ENCODE measurements at places on chromosomes 7 and 10.

DNA sequence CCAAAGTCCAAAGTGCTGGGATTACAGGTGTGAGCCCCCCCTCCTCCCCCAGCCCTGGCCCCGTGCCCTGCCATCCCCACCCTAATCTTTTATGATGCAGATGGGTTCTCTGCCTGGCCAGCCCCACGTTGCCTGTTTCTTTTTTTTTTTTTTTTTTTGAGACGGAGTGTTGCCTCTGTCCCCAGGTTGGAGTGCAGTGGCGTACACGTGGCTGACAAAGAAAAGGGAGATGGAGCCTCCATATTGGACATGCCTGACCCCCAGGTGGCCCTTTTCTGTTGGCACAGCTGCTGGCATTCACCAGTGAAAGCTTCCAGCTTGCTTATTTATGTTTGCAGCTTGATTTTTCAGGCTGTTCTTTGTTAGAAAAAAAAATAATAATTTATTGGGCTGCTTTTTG, 235.3 kb downstream of the CCDC3 start:
- DNase-seq, result no peak

DNA sequence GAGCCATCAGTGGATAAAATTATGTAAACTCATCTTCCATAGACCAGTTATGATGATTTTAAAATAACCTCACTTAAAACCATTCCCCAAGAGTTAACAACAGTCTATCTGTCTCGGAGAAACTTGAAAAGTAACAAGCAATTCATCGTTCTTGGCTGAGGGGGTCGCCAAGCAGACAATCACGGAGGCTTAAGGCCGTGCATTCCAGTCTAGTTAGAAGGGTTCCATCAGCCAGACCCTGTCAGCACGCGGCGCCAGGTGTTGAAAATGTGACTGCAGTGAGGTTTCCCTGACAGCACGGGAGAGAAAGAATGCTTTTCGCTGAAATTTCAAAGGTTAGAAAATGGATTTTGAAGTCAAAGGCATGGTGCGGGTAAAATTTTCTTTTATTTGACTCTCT, 1025.0 kb upstream of the CELF2 start:
- DNase-seq, result no peak

- DNase-seq, result no peak
Observed at GRCh38 chr7:108448584-108449505, 7.4 kb downstream of the NRCAM start.

GRCh38 chr7:43201912-43202311, 89.5 kb downstream of the HECW1 start:
- DNase-seq, result no peak

- peak; percentile 50 for DNase-seq
Observed at GRCh38 chr7:149422162-149422913, 38.5 kb downstream of the ZNF777 start.

- DNase-seq, result no peak
Observed at GRCh38 chr10:16816171-16816570, 1.1 kb downstream of the RSU1 start.

DNA sequence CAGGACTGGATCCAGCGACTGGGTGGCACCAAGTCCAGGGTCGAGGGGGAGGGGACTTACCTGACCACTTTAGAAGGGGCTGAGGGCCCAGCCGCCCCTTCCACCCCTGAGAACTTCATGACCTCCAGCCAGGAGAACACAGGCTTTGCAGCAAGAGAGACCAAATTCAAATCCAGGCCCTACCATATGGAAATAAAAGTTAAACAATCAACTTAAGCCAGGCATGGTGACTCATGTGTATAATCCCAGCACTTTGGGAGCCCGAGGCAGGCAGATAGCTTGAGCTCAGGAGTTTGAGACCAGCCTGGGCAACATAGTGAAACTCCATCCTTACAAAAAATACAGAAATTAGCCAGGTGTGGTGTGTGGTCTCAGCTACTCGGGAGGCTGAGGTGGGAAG, 61.9 kb downstream of the COL13A1 start:
- no peak for DNase-seq

DNA sequence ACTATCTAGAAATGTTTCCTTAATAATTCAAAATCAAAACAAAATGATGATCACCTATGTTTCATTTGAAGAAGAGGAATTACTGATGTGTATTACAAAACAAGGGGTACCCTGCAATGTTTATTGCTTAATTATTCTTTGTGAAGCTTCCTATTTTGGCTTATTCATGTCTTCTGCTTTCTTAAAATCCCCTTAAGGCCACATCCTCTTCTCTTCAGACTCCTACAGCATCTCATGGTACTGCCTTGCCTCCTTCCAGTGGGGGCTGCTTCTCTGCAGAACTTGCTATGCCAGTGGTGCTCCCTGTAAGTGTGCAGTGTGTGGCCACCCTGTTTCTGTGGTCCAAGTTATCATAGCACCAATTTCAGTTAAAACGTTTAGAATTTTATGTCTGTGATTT, 35.0 kb downstream of the CCDC146 start:
- no peak for DNase-seq

DNA sequence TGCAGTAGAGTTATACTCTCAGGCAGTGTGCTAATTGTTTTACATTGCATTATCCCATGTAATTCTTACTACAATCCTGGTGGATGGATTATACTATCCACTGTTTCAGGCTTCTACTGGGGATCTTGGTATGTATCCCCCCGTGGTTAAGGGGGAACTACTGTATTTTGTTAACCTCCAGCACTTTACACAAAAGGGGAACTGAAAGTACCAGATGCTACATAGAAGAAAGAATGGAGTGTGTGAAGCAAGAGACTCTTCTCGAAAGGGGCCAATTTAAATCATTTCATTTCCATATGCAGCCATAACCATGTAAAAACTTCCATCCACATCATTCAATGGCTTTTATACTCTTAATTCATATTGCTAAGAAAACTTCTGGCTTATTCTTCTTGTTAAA, 69.4 kb downstream of the C1GALT1 start:
- DNase-seq, result no peak

- DNase-seq, result no peak
Observed at GRCh38 chr10:120406376-120406775, 50.7 kb upstream of the PLPP4 start.

- no peak for DNase-seq
Observed at GRCh38 chr10:125141150-125141859, 19.1 kb downstream of the CTBP2 start.

DNA sequence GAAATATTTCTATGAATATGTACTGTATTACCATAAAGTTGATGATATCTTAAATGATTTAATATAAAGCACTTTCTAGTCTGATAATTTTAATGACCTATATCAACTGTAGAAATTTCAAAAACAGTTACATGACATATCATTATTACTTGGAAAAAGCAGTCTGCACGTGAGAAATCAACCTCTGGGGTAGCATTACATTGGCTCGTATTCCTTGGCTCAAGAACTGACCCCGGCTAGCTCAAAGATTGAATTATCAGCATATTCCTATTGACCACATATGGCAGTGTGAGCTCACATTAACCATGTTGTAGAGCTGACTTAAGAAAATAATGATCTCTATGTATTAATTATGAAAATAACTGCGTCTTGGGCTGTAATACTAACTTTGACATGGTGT, 139.3 kb downstream of the PTN start:
- DNase-seq, result no peak

- DNase-seq, result no peak
Observed at GRCh38 chr7:45610660-45611299, 36.6 kb downstream of the ADCY1 start.

- no peak for DNase-seq
Observed at GRCh38 chr10:21726601-21727225, 192.7 kb downstream of the MLLT10 start.

DNA sequence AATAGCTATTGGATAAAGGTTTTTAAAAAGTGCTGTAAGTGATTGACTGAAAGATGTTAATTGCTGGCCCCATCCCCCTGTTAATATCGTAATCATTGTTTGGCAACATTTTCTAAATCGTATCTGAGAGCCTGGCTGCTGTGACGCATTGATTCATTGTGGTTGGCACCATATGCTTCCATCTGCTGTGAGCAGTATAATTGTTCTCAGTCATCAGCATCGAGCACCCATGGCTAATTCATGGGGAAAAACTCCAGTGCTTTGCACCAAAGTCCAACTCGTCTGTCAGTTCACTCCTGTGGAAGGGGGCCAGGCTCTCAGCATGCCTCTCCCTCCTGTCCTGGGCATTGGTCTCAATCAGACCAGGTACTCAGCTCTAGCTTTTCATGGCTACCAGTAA, 205.2 kb downstream of the STK31 start:
- DNase-seq, result no peak

DNA sequence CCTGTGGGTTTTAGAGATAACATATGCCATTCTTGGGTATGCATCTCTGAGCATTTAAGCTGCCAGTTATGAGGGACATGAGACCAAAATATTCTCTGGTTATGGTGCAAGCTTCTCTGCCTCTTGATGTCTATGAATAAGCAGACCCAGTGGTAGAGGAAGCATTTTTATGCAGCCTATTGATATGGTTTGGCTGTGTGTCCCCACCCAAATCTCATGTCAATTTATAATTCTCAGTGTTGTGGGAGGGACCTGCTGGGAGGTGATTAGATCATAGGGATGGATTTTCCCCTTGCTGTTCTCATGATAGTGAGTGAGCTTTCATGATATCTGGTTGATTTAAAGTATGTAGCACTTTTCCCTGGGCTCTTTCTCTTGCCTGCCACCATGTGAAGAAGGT, 187.2 kb downstream of the ARHGAP12 start:
- DNase-seq, result no peak

- DNase-seq, result peak; percentile 42
Observed at GRCh38 chr7:65722361-65722792, 150.5 kb upstream of the VKORC1L1 start.

- DNase-seq, result no peak
Observed at GRCh38 chr10:62617652-62618051, 186.9 kb upstream of the ADO start.

DNA sequence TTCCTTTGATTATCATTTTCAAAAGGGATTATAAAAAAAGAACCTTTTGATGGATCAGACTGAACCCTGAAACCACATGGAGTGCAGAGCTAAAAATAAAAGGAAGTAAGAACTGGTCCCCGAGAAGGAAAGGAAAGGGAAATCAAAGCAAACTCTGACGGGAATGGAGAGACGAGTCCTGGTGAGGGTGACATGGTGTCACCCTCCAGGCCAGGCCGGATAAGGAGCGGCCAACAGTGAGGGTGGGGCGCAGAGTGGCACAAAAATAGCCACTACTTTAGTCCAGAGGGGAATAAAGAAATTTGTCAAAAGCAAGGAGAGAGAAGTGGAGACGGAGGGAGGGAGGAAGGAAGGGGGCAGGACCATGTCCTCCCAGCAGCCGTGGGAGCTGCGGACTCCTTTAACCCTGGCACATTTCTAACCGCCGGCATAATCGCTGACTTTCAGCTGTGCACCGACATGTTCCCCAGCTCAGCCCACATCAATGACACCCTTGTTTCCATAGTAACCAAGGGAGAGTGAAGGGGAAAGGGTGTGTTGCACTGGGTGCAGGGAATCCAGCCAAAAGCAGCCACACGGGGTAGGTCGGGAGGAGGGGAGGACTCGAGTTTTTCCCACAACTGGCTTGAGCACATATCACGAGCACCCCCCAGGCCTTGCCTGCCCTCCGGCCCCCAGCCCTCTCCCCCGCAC, 29.7 kb downstream of the TRIM8 start:
- DNase-seq, result peak; percentile 64

DNA sequence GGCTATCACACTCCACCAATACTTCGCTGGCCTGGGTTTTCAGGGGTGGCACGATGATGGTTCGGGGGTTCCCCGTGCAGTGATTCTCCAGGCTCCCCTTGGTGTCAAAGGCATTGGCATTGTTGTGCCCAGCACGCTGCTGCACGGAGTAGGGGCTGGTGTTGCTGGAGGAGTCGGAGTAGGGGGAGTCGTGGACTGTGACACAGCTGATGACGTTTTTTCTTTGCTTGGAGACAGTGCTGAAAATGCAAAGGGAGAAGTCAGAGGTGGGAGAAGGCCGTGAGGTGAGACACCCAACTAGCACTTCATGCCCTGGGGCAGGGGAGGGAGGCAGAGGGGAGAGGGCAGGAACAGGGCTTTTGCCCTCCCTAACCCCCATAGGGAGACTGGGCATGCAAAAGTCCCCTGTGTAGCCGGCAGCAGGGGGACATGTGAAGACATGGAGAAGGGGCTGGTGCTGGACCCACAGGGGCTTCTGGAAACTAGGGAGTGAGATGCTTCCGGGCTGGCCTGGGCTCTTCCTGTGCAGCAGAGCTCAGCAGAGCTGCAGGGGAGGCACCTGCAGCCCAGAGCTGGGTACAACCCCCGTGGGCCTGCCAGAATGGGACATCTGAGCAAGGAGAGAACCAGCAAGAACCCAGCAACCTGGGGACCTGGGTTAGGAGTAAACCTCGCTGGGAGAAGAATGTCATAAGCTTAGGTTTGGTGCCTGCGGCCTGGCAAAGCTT, 60.5 kb downstream of the CLEC2L start:
- DNase-seq, result no peak

DNA sequence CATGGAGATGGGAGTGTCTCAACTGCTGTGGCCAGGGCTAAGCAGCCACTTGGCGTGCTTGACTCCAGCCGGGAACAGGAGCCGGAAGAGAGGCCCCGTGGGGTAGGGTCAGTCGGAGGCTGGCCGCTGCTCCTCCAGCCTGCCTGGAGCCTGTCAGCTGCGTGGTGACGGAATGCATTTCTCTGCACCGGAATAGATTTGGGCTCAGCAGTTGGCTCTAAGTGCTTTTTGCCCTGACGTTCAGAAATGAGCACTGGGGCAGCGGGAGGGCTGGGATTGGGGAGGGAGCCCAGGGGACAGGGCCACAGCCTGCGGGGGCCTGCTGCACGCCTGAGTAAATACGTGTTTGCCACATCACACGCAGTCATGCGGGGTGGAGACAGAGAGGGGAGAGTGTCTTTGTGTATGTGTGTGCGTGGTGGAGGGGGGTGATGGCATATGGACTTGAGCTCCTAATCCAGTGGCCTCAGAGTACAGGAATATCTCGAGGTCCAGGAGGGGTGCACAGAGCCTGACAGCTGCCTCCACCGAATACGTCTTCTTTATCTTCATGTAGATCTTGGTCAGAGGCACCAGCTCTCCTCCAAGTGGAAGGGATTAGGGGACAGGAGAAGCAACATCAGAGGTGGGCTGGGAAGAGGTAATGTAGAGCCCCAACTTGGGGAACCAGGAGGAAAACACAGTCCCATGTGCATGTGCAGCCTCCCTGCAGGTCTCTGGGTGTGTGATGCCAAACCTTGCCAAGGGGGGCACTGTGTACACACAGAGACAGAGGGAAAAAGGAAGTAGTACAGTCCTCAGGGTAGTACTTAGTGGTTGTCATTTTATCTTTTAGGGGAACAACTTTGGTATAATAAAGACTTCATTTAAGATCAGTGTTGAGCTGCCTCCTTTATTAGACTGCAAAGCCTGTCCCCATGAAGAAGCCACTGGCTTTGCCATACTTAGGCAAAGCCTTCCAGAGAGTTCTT, 151.4 kb downstream of the CDH23 start:
- no peak for DNase-seq
